ENCODE measurements at places on chromosomes 2 and 18. TPM values are rescaled to one million over a fixed set of nuclear protein-coding genes. Genes with fewer than 3 reads are reported as not detected.

DNA sequence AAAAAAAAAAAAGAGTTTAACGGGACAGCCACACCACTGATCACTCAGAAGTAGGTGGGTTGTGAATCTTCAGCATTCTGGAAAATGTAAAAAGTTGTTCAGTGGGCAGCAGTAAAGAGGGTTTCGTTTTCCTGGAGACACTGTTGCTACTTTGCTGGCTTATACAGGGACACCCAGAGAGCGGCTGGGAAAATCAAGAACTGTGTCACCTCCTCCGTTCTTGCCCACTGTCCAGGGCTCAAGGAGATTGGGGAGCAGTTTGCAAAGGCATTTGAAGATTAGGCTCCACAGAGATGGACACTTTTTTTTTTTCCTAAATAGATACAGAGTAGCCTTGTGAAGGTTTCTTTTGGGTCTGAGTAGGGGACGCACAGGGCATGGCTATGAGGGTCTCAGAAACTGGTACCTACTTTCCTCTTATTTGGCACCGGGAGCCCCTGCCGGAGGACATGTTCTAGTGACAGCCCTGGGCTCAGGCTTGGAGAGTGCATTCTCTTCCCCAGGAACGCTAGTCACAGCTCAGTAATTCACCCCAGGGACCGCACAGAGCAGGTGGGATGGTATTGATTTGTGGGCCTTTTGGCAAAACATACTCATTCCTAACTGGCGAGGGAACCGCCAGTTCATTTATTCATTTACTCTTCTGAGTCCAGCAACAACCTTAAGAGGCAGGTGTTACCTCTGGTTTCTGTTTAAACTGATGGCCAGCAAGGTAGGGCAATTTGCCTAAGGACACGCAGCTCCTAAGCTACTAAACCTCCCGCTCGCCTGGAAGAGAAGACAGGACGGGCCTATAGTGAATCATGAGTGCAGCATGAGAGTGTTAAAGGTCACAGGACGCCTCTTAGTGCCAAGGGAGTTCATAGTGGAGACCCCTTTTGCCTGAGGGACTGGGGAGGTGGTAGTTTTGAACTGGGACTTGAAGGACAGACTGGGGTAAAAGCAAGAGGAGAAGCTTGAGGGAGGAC lies 53.1 kb downstream of the HPCAL1 start:
- DNase-seq: no peak

Gene CCDC141
- total RNA-seq: 10.2 TPM

GRCh38 chr2:21043744-21044532 lies at the start of gene APOB:
Gene APOB (minus strand): TSS chr2:21044073. CDS start chr2:21043945, 128 bp downstream.
- DNase-seq: no peak

GRCh38 chr2:82994151-82994550 lies 1464.9 kb downstream of the SUCLG1 start:
- no peak for DNase-seq

DNA sequence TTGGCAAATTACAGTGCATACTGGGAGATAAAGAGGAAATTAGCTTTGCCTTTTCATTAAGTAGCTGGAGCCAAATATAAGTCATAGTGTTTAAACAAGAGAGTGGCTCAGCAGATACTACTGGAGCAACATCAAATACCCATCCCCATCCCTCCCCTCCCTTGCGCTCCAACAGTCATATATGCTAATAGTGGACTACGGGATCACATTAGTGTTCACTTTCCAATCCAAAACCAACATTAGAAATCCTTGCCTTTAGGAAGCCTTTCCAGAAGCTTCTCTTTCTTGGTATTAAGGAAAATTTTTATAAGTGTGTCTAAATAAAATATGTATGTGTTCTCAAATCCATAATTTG lies 1669.3 kb downstream of the SUCLG1 start:
- no peak for DNase-seq

Gene LYG2
- not detected for total RNA-seq

GRCh38 chr2:105248316-105249070 lies 7.0 kb downstream of the GPR45 start:
- no peak for DNase-seq

DNA sequence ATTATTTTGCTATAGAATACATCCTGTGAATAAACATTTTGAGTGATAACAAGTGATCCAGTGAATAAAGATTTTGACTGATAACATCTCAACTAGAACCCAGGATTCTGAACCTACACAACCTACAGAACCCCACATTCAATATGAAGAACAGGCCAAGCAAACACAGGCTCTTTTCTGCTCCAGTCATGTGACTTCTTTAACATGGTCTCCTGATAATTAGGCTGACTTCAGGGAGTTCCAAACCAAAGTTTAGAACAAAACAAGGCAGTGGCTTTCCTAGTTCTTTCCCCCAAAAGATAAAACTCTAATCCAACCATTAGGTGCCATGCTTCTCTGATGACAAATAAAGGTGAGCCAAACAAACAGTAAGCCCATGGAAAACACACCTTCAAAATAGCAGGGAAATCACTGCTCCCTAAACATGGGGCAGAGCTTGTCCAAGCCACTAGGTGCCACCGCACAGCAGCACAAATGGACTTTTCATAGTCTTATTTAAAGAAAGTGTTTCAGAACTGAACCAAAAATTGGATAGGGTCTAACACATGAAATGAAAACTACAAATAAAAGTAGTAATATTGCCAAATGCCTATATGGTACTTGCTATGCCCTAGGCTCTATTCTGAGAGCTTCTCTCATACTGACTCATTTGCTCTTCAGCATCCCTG lies 95.3 kb downstream of the EVA1A start:
- DNase-seq: no peak

All from uterus (tissue), 4 donors.